ENCODE measurements at places on chromosomes 16 and 17.

DNA sequence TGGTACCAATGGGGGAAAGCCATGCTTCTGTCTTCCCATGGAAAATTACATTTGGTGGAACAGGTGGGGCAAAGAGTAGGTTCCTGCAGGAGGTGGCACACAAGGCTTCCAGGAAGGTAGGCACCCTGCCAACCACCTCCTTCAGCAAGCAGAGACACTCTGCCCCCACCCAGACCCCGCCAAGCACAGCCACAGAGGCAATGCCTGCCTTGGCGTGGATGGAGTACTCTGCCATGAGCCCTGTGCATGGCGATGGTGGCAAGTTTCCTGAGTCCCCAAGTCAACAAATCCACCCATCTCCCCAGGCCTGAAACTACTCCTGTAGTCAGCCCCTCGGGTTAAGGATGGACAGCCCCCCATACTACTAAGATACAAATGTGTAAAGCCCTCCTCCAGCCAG, 119.2 kb upstream of the GNAO1 start:
- DNase-seq = no peak

GRCh38 chr17:973053-973452, 6.5 kb downstream of the NXN start:
- DNase-seq = no peak

- no peak for DNase-seq
Measured at GRCh38 chr16:3119701-3120408, 7.5 kb downstream of the ZNF205 start.

DNA sequence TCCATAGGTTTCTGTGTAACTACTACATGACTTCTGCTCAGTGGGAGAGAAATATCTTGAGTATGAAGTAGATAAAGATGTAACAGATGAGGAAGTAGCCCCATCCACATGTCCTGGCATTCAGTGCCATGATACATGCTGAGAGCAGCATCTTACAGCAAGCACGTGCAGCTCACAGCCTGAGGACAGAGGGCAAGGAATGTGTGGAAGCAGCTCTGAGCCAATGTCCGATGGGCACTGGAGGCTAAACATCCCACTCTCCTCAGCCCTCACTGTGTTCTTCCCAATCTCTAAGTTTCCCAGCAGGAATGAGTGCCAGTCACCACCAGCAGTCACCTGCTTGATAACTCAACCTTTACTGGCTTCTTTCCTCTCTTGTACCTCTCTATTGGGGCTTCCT, 40.4 kb downstream of the CFDP1 start:
- DNase-seq = no peak

DNA sequence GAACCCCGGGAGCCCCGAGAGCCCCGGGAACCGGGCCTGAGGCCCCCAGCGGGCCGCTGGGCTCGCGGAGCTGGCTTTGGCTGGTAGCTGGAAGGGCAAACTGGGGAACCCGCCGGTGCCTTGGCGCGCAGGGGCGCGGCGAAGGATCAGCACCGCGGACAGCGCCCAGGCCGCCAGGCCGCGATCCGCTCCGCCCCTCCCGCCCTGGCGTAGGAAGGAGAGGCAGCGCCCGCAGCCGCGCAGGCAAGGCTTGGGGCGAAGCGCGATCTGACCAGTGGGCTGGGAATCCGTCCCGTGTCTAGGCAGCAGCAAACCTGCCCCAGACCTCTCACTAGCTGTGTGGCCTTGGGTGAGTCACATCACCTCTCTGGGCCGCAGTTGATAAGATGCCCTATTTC, 331 bp upstream of the CCDC92B start:
- peak; percentile 13 for DNase-seq

Measured in NCI-H187 (cell line).